Epithelial cell of prostate (primary cell): ENCODE measurements at places on chromosomes 6 and 20.
A peak's percentile ranks its signal among the peaks of the same experiment; 100 is the strongest.

DNA sequence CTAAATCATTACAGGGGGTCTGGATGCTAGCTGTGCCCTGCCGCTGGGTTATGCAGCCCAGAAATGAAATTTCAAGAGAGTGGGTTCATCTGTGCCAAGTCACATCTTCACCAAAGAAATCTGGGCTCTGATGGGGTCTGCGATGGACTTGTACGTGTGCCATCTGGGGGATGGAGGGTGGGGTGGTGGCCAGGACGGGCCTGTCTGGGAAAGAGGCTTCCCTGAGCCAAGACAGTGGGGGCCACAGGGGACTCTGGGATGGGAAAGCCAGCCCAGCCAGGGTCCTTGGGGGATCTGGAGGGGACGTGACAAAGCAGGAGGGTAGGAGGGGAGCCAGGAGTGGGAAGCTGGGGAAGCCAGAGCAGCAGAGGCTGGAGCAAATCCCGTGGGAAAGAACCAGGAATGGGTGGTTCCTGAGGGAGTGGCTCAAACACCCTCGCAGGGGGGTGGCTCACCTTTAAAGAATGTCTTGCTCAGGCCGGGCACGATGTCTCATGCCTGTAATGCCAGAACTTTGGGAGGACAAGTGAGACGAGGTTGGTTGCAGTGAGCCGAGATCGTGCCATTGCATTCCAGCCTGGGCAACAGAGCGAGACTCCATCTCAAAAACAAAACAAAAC is 36.3 kb upstream of the SULF2 start:
- DNase-seq = peak; percentile 68

DNA sequence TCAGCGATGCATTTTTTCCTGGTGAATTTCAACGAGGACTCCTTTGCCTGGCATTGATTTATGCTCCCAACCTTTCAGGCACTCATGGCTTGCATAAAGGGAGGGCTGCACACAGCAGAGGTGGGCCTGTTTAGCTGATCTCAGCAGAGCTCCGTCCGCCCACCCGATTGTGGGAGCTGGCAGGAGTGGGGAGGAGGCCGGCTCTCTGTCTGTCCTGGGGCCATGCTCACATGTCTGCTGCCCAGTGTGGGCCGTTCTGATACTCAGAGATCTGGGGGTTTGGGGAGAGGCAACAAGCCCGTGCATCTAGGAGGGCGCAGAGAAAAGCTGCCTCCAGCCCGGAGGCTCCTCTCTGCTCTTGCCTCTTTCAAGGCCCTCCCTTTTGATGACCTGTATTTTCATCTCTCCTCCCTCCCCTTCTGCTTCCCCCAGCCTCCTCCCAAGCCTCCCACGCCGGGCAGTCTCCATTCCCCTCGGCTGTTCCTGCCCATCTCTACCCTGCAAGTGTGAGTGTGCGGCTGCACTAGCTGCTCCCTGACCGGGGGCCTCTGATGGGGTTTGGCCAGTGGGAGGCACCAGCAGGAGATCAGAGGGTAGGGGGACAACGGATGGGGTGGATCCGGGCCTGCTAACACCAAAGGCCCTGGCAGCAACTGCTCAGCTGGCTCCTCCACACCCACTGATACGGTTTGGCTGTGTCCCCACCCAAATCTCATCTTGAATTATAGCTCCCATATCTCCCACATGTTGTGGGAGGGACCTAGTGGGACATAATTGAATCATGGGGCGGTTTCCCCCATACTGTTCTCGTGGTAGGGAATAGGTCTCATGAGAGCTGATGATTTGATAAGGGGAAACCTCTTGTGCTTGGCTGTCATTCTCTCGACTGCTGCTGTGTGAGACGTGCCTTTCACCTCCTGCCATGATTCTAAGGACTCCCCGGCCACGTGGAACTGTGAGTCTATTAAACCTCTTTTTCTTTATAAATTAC is 39.6 kb upstream of the MLN start:
- no peak for DNase-seq

GRCh38 chr6:108250240-108250866 is 10.5 kb downstream of the SNX3 start:
- DNase-seq = no peak

DNA sequence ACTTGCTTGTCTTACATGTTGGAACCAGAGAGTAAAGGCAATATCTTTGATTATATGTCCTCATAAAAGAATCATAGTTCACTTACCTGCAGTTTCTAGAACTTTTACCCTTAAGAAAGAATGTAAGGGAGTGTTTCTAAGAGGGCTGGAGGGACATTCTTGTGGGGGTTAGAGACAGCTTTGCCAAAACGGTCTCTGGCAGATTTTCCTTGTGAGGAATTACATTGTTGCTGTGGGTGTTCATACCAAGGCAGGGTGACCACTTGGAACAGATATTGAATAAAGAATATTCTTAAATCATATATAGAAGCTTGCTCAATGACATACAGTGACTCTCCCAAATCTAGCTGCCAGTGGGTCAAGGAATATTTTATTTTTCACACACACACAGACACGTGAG is 517.6 kb upstream of the SOX4 start:
- no peak for DNase-seq

DNA sequence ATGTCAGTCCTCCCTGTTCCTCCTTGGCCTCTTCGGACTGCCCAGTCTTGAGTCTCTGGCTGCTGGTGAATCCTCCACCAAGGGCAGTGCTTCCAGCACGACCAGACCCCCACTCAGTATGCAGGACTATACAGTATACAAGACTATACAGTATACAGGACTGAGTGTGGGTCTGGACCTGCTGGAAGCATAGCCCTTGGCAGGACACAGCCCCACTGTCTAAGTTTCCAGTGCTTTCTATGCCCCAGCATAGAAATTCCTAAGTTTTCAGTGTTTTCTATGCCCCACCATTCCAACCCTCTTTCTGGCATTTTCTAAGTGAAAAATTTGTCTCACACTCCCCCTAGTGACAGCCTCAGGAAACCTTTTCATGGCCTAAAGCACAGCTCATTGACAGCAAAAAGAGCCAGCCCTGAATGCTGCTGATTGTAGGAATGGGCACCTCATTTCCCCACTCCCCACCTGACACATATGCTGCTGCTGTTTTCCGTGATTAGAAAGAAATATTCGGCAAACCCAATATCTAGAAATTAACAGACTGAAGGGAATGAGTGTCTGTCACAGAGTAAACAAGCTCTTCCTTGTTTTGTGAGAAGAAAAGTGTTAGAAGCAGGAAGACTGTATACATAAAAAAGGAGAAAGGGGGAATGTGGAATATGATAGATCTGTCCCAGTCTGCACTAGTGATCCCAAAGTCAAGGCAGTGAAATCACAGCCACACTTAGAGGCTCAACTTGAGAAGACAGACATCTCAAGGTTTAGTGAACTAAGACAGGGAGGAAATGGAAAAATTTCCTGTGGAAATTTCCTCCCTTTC is 206.9 kb downstream of the IBTK start:
- DNase-seq = no peak

DNA sequence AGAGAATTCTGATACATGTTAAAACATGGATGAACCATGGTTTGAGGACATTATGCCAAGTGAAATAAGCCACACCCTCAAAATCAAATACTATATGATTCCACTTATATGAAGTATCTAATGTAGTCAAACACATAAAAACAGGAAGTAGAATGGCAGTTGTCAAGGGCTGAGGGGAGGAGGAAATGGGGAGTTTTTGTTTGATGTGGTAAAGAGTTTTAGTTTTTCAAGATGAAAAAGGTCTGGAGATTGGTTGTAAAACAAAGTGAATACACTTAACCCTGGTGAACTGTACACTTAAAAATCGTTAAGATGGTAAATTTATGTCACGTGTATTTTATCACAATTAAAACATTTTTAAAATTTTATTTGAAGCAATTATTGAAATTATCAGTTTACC is 127.4 kb upstream of the GRIK2 start:
- no peak for DNase-seq

DNA sequence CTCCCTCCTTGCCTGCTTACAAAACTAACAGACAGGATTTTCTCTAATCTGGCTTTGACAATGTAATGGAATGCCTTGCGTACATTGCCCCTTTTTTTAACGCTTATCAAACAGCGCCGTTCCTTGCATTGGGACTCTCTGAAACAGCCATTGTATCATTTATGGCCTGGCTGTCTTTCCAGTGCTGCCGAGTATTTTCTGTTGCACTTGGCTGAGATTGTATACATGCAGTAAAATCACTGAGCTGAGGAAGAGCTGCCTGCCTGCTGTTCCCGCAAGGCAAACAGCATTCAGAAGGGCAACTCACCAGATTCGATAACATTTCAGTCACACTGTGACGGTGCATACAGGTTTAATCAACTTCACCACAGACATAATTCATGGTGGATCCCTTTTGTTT is 106.0 kb downstream of the SH3BGRL2 start:
- no peak for DNase-seq

DNA sequence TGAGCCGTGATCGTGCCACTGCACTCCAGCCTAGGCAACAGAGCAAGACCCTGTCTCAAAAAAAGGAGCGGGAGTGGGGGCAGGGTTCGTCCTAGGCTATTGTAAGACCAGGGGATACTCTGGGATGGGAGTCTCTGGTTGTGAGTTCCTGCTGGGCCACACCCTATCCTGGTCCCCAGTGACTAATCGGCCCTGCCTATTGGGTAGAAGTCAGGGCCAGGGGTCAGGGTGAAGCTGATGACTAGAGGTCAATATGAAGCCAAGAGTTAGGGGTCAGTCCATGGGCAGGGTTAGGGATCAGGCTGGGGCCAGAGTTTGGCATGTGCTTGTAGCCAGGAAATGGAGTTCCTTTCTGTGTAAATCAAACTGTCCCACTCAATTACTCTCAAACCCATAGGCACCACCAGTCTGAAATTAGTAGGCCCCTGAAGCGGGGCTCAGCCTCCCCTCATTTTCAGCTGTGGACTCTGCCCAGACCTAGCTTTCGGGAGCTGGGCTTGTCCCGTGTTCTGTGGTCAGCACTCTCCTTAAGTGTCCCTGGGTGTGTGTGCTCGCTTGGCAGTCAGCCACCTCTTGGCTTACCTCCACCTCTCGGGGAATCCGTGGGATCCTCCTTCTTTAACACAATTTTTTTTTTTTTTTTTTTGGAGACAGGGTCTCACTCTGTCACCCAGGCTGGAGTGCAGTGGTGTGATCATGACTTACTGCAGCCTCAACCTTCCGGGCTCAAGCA is 1.8 kb downstream of the HSPA12B start:
- no peak for DNase-seq

GRCh38 chr6:141764388-141764787 is 368.3 kb upstream of the GJE1 start:
- no peak for DNase-seq

GRCh38 chr6:108673153-108673552 is 112.4 kb downstream of the FOXO3 start:
- no peak for DNase-seq

- DNase-seq = no peak
These were observed 22.2 kb downstream of the AHI1 start for GRCh38 chr6:135475292-135475886.

DNA sequence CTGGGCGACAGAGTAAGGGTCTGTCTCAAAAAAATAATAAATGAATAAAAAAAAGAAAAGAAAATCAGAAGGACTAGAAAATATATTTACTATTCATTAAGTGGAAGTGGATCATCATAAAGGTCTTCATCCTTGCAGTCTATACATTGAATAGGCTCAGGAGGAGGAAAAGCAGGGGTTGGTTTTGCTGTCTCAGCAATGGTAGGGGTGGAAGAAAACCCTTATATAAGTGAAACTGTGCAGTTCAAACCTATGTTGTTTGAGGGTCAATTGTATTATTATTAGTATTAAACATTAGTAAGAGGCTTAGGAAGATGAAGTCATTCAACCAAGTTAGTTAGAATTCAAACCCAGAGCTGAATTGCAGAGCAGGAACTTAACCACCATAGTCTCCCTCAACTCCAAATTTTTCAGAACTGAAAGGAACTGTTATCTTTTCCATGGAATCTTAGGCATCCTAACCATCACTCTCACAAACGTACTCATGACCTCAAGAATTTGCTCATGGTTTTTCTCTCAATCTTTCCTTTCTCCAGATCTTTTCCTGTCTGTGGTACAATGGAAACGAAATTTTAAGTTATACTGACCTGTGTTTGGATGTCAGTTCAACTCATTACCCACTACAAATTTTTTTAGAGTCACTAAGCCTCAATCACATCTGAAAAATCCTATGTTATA is 7.7 kb upstream of the SMIM13 start:
- no peak for DNase-seq

GRCh38 chr6:52024451-52025068 is 62.9 kb downstream of the PKHD1 start:
- DNase-seq = no peak

DNA sequence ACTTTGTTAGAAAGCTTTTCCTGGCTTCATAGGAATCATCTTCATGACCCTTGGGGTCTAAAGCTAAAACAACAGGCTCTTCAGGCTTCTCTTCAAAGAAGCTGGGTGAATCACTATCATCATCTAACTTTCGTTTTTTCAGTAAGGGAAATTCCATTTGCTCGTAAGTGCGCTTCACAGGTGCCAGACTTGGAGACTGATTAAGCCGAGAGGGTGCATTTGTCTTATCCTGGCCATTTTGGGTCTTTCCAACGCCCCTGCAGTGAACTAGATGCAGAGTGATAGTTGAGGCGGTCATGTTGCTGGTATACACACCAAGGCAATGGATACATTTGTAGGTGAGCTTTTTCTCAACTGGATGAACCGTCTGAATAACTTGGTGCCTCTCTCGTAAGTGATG is 38.8 kb downstream of the ADNP start:
- no peak for DNase-seq

DNA sequence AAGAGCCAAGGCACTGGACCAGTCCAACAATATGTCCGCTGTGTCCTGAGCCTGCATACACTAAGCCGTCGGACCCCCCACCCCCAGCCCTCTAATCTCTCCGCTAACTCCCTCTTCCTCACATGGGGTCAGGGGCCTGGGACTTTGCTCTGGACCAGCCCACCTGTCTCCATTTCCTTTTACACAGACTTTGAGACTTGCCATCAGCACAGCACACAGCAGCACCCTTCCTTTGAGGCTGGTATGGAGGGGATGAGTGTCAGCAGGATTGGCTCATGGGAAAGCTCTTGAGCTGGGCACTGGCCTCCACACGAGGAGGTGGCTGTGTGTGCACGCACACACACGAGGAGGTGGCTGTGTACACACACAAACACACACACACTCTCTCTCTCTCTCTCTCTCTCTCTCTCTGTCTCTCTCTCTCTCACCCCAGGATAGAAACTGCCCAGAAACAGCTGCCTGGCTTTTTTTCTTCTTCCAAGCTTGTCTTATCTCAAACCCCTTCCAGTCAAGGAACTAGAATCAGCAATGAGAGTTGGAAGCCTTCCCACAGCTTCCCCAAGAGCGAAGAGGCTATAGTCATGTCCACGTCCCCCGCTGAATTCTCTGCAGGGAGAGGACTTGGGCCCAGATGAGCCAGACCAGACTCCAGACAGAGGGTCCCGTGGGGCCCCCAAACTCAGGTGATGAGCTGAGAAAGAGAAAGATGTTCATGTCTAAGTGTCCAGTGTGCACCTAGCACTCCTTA is 18.6 kb downstream of the SLC9A8 start:
- DNase-seq = no peak

DNA sequence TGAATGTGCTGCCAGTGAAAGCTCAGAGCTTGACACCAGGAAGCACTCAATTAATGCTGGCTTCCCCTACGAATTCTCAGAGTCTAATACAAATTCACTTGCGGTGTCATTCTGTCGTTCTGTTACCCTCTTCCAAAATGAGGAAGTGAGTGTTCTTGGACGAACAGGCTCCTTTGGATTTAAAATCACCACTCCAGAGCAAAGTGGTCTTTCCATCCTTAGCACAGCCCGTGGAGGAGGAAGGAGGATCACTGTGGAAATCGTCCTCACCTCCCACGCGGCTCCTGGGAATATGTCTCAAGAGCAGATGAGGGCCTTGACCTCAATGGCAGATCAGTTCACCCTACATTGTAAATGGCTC is 41.7 kb downstream of the RIOK1 start:
- no peak for DNase-seq
